ENCODE measurements at places on chromosomes 4 and X. TPM values are rescaled to one million over a fixed set of nuclear protein-coding genes. Genes with fewer than 3 reads are reported as not detected.
A peak's percentile ranks its signal among the peaks of the same experiment; 100 is the strongest.

- DNase-seq = peak; percentile 34
Observed at GRCh38 chrX:2578864-2579263, 78.1 kb upstream of the DHRSX start.

Gene MTTP
- total RNA-seq = 39.1 TPM

DNA sequence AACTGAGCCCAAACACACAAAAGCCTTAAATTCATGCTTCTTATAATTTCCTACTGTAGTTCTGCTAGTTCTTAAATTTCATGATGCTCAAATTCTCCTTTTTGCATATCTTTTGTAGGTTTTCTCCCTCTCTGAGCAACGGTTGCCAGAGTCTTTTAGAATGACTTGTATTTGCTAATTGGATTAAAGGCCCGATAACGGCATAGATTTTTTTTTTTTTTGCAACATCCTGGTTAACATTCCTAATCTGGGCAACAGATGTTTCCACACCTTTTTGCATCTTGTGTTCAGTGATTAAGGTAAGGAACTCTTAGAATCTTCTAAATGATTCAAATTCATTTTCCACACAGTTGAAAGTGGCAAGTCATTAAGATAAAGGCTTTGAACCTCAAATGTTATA is 66.3 kb upstream of the ADGRG2 start:
- no peak for DNase-seq

Gene CFAP47
- 2.2 TPM for total RNA-seq

DNA sequence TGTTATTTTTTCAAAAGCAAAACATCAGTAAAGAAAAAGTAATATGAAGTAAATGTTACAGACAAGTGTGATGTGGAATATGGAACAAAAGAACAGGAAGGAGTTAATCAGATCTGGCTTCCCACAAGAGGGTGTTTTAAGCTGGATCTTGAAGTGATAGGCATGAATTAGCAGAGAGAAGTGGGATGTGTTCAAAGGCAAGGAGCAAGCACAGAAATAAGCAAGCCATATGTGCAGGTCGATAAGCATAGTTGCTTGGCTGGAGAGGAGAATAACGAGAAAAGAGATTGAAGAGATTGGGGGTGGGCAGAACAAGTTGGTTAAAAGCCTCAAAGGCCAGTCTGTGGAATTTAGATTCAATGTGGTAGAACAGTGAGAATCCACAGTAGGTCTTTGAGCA is 60.9 kb upstream of the PRPS1 start:
- no peak for DNase-seq

DNA sequence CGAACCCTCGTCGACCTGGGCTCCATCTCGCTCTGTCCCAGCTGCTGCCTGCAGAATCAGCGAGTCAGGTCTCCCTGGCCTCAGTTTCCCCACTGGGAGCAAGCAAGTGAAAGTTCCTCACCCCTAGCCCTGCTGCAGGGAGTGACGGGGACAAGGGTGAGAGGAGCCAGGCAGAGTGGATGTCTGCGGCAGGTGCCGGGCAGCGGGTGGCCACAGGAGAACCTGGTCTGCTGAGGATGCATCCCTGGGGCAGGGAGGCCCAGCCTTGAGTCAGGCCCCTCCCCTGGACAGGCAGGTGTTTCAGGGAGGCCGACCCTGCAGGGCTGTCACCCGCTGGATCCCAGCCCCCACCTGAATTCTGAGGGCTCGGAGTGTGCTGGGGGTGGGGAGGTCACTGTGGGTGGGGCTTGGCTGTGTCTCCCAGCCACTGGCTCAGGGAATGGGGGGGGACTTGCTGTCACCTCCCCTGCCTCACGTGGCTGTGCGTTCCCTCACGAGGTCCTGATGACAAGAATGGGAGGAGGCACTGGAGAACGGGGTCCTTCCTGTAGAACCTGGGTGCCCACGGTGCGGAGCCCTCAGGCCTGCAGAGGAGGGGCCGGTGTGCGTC is 33.2 kb downstream of the LRPAP1 start:
- no peak for DNase-seq

DNA sequence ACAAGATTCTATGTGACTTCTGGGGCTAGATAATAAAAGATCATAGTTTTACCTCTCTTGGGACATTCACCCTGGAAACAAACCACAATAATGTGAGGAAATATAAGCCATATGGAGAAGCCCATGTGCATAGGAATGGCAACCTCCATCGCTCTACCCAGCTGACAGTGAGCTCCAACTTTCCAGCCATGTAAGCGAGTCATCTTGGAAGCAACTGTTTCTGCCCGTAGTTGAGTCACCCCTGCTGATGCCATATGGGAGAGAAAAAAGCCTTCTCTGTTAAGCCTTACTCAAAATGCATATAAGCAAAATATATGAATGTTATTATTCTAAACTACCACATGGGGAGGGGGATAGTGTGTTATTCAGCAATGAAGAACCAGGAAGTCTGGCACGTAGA is 31.4 kb upstream of the RELL1 start:
- no peak for DNase-seq

Gene MAGED4B
- total RNA-seq = 0.45 TPM

DNA sequence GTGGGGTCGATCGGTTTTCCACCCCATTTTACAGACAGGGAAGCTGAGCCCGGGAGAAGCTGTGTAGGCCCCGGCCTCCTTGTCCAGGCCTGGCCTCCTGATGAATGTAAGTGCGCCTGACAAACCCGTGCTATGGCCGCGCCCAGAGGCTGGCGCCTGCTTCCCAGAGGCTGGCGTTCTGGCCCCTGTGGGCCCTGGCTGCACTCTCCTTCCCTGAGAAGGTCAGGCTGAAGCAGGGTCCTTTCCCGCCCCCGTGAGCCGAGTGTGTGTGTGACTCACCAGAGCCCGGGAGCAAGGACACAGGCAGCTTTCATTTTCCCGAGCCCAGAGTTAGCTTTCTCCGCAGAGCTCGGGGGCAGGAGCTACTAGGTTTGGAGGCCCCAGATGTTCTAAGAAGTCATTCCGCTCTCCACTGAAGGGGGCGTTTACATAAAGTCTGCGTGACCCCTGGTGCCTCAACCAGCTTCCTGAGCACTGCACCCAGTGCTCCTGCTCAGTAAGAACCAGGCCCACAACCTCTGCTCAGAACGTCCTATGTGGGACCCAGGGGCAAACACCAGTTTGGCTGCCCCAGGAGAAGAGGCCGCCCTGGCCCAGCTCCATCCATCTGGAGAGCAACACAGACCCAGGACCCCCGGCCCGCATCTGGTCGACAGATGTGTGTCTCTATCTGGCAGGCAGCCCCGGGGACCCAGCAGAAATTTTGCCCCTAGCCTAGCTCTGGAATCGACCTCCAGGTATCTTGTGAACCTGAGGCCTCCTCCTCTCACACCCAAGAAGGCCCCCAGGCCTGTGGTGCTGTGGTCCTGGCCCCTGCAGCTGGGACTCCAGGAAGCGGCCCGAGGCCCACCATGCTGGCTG is 13.6 kb downstream of the UVSSA start:
- no peak for DNase-seq

Gene SOX3
- not detected for total RNA-seq

DNA sequence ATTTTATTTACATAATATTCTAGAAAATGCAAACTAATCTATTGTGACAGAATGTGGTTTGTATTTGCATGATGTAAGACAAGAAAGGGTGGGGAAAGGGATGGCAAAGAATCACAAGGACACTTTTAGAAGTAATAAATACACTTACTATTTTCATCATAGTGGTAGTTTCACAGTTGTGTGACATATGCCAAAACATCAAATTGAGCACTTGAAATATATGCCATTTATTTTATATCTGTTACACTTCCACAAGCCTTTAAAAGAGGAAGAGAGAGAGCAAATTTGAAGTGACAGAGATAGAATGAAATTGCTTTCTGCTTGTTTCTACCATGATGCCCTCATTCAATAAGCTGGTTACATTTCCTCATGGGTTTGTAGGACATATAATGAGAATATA is 230.0 kb upstream of the NWD2 start:
- no peak for DNase-seq
